ENCODE measurements at places on chromosomes 7 and 10.

DNA sequence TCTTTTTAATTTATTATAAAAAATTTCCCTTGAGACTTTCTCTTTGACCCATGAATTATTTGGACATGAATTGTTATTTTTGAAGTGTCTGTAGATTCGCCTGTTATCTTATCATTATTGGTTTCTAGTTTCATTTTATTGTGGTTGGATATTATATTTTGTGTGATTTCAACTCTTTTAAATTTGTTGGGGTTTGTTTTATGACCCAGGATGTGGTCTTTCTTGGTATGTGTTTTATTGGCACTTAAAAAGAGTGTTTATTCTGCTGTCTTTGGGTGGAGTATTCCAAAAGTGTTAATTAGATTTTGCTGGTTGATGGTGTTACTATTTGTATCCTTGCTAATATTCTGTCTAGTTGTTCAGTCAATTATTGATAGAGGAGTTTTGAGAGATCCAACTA, 50.5 kb upstream of the GPR141 start:
- no peak for DNase-seq

DNA sequence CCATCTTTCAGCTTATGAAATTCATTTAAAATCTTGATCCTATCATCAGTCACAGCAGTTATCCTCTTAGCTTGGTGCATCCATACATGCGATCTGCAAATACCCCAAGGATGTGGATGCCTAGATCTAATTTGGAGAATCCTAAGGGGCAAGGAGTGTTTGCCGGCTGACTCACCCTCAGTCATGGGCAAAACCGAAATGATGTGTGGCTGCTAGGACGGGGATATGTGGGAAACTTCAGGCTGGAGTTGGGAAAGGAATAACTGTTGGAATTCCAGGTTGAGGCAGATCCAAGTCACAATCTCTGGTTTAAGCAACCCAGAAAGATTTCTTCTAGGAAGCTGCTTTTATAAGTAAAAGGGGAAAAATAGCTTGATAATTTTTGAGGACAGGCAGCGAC, 19.7 kb upstream of the GOT1 start:
- no peak for DNase-seq

DNA sequence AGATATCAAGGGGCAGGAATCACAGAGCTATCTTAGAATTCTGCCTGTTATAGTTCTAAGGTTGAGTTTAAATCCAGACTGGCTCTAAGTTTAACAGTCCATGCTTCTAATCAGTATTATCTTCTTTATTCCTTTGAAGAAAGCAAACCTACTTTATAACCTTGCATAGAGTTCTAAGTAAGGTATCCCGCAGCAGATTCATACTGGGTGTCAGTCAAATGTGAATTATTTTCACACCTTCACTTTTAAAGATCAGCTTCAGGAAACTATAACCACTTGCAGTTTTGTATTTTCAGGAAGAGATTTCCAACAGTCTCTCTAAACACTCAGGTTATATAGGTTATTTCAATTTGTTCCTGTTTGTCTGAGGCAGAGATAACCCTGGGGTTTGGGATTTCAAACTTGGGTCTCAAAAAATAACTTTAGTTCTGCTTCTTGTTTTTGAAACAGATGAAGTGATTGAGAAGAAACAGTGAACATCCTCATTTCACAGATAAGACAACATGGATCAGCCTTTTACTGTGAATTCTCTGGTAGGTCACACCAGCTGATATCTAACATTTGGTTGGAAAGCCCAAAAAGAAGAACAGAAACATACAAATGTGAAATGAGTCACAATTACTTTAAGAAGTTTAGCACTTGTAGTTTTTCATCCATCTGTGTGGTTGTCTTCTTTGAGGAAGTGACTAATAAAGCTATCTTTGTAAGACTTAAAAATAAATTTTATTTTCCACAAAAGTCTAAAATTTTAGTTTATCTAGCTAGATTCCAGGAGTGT, 21.4 kb downstream of the STAMBPL1 start:
- DNase-seq: peak; percentile 85

DNA sequence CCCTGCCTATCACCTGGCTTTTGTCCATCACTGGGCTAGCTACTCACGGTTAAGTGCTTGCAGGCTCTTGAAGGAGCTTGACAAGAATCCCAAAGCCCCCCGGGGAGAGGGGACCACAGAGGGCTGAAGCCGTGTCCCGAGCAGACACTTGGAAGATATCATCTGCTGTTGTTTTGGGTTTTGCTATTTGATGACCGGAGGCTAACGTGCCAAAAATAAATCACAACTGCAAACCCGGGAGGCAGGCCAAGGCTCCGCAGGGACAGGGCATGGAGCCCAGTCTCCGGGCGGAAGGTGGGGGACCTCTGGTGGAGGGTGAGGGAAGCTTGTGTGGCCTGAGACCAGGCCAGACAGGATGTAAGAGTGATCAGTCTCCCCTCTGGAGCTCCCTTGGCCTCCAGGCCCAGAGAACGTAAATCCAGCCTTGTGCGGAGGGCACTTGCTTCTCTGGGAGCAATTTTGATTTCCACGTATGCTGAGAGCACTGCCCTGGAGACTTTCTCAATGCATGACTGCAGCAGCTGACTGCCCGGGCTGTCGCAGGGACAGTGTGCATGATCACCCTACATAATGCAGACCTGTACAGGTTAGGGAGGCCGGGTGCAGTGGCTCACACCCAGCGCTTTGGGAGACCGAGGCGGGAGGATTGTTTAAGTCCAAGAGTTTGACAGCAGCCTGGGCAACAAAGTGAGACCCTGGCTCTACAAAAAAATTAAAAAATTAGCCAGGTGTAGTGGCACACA, at the start of gene PHKG1:
Gene PHKG1, minus strand, starts transcription at position 164 of the 743 bp plus-strand sequence. CDS start 4,011 bp downstream, outside the sequence.
- peak; percentile 88 for DNase-seq

- no peak for DNase-seq
These were observed 30.7 kb upstream of the SLC26A3 start for GRCh38 chr7:107833684-107834106.

DNA sequence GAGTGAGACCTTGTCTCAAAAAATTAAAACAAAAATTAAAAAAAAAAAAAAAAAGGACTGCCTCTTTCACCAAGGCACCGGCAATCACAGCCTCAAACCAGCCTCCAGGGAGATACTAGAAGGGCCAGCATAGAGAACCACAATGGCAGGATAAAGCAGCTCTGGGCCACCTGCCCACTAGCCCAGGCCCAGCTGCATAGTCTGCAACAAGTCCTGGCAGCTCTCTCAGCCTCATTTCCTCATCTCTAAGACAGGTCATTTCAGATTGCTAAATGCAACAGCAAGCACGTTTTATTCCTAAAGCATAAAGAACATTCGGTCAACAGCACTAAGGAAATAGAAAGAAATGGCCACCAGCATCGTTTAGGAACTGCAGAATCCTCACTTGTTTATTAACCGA, 28.8 kb downstream of the XPNPEP1 start:
- peak; percentile 76 for DNase-seq

GRCh38 chr10:75441196-75441595, 9.8 kb downstream of the LRMDA start:
- no peak for DNase-seq

DNA sequence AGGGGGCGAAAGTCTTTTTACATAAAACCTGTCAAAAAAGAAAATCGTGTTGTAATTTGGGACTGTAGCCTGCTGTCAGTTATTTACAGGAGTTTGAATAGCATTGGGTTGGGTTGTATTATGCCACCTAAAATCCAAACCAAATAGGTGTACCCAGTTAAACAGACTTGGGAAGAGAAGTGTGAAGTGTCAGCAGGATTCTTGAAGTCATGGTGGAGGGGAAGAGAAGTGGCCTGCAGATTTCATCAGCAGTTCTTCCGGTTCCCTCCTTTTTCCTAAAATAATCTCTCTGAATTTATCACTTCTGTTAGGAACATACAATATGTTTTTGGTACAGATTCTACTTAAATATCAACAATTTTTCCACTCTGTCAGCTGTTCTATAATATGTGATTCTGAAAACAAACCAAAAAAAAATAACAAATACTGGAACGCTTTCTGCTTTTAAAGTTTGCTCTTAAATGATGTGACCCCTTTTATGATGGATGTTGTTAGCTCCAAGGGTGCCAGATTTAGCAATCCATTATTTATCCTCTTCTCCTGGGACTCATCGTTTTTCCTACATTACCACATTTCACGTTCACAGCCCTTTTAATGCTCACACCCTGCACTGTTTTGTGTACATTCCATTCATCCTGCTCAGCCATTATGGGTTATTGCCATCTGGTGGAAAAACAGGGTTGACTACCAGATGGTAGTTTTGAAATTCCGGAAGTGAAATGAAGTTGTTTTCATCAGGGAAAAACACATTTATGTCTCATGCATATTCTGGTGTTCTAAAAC, 18.7 kb upstream of the ARHGAP12 start:
- peak; percentile 79 for DNase-seq

DNA sequence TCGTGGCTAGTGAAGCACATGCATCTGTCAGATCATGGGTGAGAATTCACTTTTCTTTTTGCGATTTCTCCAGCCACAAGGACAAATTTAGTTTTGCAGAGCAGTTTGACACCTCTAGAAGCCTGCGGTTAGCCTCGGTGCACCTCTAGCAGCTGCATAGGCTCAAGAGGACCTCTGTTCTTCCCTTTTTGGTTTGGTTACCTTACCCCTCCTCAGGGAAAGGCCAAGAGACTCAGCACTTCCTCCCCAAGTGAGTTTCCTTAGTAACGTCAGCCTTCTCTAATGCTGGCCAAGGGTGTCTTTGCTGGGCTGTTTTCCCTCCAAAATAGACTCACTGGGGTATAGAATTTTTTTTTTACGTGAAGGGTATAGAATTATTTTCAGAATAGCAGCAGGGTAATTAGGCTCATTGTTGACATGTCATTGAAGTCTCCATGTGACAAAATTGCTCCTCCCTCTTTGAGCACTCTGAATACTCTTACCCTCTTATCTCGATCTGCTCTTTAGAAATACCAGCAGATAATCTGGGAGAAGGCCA, 97.8 kb downstream of the AUTS2 start:
- no peak for DNase-seq

- DNase-seq: no peak
These were observed 11.8 kb upstream of the OPN4 start for GRCh38 chr10:86642499-86642898.

DNA sequence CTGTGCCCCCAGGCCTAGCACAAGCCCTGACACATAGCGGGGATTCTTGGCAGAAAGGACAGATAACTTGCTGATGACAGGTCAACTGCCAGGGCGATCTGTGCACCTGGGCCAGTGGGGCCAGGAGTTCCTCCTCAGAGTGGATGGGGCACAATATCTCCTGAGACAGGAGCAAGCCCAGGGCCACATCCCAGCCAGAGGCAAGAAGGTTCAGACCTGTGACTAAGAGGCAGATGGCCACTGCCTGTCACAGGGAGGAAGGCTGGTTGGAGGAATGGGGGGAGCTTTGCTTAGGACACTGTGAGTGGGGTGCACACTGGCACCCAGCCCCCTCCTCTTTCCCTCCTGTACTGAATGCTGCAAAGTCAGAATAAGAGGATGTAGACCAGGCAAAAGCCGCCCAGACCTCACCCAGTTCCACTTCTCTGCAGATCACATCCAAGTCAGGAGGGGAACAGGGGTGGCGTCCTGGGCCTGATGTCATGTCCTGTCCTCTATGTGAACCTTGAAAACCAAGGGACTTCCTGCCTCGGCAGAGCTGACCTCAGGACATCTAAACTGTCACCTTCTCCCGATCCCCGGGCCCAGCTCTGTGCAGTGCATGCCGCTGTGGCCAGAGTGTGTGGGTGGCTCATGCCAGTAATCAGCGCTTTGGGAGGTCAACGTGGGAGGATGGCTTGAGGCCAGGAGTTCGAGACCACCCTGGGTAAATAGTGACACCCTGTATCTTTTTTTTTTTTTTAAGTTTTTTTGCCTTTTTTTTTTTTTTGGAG, 1.3 kb downstream of the GUSB start:
- DNase-seq: peak; percentile 57

DNA sequence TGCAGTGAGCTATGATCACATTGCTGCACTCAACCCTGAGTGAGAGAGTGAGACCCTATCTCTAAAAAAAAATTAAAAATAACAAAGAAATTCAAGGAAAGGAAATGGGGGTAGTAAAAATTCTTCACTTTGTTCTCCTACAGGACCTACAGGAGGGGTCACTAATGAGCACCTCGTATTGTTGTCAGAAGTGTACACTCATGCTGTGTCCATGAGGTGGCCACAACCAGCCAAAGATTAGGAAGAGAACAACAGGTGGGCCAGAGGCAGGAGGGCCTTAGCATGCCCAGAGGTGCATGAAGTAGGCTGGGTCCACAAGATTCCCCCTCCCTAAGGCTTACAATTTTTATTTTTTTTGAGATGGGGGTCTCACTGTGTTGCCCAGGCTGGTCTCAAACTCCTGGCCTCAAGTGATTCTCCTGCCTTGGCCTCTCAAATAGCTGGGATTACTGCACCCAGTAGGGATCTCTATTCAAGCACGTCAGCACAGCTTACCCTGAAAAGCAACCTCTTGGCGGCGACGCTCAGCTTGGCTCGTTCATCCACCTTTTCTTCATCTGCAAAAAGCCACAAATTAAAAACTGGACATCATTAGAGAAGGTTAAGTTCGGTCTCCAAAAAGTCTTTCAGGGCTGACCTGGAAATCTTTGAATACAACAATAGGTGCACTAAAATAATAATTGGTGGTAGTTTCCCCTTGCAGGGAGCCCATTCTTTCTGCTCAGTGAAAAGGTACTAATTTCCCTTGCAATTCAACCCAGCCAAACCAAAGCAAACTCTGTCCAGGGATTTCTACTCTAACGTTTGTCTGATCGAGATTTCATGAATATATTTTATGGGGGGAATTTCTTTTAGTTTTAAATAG, 104.4 kb downstream of the SVIL start:
- no peak for DNase-seq

GRCh38 chr7:134856691-134857090, 77.3 kb downstream of the CALD1 start:
- no peak for DNase-seq

DNA sequence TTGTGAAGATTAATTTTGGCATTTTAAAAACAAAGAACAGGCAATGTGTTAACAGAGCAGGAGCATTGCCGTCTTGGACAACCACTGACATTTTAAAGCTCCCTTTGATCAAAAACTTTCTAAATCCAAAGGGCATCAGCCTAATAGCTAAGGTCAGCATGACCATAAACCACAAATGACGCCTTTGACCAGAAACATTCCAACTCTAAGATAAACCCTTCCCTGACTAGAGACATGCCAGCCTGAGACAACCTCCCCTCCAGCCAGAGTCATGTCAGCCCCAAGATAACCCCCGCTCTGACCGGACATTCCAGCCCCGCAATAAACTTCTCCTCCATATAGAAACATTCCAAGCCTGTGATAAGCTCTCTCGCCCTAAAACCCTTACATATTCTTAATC, 949.4 kb upstream of the POT1 start:
- DNase-seq: no peak

GRCh38 chr7:2930310-2931033, 86.4 kb upstream of the GNA12 start:
- no peak for DNase-seq

DNA sequence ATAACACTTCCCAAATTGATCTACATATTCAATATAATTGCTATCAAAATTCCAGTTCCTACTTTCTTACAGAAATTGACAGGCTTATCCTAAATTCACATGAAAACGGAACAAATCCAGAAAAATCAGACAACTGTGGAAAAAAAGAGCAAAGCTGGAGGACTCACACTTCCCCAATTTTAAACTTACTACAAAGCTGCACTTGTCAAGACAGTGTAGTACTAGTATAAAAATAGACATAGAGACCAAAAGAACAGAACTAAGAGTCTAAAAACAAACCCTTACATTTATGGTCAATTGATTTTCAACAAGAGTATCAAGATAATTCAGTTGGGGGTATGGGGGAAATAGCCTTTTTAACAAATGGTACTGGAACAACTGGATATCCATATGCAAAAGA, 27.5 kb downstream of the LMBR1 start:
- peak; percentile 2 for DNase-seq
